GM12878 (cell line): ENCODE measurements at places on chromosomes 5 and 9.

- DNase-seq, result no peak
Observed at GRCh38 chr9:70549926-70550325, 135.5 kb upstream of the KLF9 start.

DNA sequence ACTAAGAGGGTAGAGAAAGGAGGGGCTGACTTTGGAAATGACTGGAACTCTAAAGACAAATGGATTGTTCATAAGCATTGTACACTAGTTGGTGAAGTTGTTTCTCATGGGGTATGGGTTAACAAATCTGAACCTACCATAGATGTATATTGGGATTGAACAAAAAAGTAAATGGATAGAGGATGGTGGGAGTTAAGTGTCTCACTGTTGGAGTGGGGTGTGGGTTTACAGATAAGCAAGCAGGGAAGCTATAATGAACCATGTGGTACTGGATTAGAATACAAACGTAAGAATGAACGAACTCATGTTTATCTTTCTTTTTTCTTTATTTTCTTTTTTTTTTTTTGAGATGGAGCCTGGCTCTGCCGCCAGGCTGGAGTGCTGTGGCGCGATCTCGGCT is 17.8 kb downstream of the GNG10 start:
- DNase-seq, result no peak

DNA sequence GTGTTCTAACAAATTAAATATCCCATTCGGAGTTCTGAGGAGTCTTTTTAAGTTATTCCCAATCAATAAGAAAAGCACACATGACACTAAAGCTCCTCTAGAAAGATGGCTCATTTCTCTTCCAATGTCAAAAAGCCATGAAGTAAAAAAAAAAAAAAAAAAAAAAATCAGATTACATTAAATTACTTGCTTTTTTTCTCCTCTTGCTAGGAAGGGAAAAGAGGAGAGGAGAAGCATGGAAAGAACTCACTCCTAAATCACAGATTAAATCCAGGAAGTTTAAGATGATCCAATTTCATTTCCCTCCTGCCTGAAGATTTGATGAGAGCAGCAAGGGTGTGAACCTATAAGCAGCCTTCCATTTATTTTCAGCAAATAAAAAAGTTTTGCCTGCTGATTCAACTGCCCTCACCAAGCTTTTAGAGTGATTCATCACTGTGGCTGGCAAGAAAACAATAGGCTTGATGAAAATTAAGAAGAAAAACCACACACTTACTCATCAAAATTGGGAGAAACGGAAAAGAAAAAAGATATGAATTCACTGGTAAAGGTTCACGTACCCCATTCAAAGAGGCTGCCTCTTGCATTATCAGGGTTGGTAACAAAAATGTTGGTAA is 19.7 kb downstream of the MYO10 start:
- no peak for DNase-seq

- DNase-seq, result no peak
Observed at GRCh38 chr9:104866191-104866590, 61.8 kb downstream of the ABCA1 start.

DNA sequence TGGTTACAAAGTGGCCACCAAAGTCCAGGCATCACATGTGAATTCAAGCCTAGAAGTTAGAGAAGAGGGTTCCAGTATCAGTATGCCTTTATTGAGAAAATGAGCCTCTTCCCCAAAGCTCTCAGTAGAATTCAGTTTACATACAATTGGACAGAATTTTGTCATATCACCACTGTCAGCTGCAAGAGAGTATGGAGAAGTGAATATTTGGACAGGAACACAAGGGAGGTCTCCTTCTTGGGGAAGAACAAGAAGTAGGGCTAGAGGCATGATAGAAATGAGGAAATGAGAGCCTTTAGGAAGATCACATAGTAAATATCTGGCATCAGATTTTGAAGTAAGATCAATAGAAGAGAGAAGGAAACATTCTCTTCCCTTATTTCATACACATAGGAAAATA is 27.8 kb upstream of the VLDLR start:
- no peak for DNase-seq
